ENCODE measurements at places on chromosomes 4 and X.

- DNase-seq = no peak
Observed at GRCh38 chr4:37476256-37476655, 209.9 kb downstream of the RELL1 start.

- peak; percentile 21 for DNase-seq
Observed at GRCh38 chr4:10582059-10582686, 102.4 kb downstream of the CLNK start.

DNA sequence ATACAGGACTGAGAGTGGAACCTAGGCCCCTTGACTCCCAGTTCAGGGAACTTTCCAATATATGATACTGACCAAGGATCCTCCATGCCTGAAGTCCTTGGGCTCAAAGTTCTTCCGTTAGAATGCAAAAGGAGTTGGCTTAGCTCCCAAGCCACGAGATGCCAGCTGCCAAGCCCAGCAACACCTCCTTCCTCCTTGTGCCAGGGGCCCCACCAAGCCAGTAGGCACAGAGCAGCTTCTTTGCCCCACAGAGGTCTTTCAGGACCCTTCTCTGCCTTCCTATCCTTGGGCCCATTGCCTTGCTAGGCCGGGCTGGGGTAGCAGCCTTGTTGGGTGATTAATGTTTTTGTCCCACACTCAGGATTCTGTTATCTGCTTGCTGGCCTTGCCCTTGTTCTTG lies 105.6 kb downstream of the EFNB1 start:
- DNase-seq = no peak

DNA sequence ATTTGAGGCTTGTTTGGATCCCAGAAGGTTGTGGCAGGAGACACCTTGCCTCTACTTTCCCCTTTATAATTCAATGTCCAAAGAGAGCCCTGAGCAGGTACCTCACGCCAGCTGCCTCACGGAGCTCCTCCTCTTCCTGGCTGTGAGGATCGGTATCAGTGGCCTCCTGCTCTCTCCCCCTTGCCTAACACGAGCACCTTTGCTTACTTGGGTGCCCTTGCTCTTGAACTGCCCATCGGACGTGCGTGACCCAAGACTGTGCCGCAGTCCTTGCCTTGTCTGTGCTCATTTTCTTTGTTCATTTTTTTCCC lies 27.8 kb upstream of the MSANTD1 start:
- no peak for DNase-seq

GRCh38 chr4:52660643-52661042 lies 1.5 kb upstream of the USP46 start:
- no peak for DNase-seq

DNA sequence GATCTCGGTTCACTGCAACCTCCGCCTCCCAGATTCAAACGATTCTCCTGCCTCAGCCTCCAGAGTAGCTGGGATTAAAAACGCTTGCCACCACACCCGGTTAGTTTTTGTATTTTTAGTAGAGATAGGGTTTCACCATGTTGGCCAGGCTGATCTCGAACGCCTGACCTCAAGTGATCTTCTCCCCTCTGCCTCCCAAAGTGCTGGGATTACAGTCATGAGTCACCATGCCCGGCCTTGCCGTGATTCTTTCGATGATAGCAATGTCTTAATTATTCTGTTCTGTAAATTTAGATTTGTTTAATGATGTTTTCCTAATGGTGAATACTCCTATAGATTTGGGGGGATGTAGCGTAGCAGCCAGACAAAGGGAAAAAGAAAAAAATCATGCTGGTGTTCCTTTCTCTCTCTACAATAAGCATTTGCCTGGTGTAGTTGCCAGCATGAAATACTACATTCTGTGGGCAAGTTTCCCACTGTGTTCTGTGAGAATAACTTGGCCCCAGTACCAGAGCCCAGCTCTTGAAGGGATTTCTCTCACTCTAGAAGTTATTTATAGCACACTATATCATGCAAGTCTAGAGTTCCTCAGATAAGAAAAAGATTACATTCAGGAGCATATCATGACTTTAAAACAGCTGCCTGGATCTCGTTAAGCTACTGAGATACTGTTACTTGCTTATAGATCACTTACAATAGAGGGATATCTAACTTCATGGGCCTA lies 15.4 kb downstream of the NIPAL1 start:
- DNase-seq = no peak

- DNase-seq = no peak
Observed at GRCh38 chr4:40946652-40947051, 196.9 kb downstream of the NSUN7 start.

DNA sequence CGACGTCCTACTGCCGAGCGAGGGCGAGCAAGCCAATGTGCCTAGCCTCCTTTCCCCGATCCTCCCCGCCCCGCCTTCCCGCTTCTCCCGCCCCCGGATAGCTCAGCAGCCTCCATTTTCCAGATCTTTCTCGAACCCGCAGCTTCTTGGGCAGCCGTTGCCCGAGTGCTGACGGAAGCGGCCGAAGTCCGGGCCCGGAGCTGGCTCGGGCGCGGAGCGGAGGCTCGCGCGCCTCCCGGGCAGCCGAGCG lies 172 bp upstream of the HSPA4L start:
- peak; percentile 86 for DNase-seq

DNA sequence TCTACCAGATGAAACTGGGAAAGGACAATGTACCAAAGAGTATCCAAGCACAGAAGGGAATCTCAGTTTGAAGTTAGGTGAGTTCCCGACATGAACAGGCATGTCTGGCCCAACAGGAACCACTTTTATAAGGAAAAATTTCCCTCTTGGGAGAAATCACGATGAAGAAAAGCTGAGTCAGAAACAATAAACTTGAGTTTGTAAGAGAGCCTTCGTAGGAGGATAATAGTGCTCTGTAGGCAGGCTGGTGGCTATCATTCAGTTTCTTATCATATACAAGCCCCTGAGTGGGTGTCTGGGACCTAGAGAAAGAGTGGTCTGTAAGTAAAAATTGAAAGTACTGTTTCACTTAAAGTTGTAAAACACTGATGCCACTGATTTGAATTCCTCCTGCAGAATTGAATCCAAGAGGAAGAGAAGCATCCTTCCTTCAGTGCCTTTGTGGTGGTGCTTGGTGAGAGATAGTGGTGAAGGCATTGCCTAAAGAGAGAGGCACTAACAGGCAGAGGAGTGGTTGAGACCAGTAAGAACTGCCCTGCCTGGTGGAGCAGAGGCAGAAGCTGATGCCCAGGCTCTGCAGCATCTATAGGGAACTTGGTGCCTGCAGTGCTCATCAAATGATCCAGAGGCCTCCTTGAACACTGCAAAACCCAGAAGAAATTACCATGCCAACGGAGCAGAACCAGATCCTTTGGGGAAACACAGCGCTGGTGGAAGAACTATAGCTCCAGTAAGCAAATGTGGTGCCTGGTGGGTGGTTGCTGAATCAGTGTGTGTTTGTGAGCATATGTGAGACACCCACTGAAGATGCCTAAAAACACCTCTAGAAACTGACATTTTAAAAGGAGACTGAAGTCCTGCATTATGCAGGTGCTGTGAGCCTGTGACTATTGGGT lies 31.7 kb upstream of the METAP1 start:
- no peak for DNase-seq

DNA sequence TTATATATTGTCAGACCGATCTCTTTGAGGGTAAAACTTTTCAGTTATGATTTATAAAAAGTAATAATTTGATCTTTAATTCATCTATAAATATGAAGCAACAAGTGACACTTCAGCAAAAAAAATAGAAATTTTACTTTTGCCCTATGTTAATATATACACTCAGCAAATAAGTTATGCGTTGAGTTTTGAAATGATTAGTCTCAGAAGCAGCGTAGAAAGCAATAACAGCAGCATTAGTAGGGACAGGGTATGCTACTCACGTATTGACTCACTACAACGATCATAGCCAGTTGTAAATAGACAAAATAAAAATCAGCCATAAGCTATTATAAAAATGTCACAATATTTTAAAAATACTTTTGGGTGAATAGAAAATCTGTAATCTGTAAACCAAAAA lies 1229.2 kb downstream of the ADGRL3 start:
- DNase-seq = no peak

DNA sequence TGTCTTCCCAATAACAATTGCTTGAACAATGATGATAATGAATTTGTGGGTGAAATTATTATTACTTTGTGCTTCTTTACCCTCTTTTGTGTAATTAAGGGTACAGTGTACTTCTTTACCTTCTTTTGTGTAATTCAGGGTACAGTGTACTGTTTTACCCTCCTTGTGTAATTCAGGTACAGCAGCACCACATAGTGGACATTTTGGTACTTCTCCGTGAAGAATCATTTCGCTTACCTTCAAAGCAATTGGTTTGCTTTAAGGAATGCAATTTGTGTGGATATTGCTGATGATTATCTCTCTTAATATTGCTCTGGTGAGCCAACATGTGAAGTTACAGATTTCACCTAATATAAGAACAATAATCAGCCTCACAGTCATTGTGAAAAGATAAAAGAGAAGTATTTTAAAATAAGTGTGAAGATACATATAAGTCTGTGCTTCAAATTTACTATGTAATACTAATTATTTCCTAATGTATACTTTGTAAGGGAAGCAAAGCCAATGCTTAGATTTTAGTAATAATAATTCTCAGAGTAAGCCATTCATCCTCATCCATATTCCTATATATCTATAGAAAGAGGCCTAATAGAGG lies 27.2 kb upstream of the SEC24B start:
- DNase-seq = peak; percentile 57

DNA sequence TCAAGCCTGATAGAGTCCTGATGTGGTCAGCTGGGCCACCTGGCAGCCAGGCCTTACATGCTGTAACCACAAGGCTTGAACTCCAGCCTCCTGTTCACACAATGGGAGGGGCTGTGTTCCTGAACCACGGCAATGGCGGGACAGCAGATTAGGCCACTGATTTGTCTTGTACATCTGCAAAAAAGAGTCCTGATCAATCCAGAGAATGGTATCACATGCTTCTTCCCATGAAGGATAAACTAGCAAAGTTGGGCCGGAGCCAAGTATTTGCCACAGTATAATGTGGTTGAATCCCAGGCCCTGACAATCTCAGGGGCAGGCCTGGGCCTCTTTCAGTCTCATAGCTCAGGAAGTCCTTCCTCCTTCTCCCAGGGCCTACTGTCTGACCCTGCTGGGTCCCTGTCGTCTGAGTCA lies 2182.5 kb upstream of the AGA start:
- peak; percentile 49 for DNase-seq

DNA sequence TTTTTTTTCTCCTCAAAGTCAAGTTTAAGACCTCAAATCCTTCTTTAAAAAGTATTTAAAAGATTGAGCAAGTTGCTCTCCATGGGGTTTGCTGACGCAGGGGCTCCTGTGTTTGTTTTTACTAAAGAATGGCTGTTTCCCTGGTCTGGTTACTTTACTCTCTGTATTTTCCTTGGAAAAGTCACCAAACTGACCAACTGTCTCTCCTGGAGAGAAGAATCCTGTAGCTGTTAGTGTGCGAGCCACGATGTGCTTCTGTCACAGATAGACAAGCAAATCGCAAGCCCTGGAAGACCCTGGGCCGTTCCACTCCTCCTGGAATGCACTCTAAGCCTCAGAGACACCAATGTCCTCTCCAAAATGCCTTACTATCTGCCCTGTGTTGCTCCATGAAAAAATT lies 212.1 kb downstream of the CHIC2 start:
- DNase-seq = no peak

DNA sequence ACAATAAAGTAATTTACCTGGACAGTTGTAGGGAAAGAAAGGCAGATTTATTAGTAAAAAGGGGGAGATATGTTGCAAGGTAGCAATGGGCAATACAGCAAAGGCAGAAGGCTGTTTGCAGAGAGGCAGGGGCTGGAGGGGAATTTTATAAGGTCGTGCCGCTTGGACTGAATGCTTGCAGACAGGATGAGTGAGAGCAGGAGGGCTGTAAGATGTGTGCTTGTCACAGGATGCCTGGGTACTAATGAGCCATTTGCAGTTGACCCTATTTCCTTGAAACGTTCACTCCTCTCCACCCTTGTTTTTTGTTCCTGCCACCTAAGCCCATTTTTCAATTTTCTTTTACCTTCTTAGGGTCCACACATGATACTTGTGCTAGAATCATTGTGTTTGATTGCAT lies 214.7 kb downstream of the TRAM1L1 start:
- no peak for DNase-seq

- DNase-seq = no peak
Observed at GRCh38 chrX:155052738-155053498, 18.0 kb downstream of the CMC4 start.

DNA sequence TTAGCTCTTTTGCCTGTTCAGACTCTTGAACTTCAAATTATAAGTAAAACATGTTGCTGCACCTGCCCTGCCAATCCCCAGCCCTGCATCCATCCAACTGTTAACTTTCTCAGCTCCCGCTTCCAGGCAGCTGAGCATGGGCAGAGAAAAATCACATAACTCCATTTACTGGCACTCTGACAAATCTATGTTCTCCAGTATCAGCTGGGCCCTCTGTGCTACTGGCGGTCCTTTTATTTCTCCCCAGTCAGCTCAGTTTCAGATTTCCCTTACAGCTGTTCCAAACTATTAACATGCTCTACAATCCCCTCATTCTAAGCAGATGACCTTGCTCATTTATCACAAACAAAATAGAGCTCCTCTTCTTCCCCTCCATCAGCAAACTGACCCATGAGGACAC lies 240.4 kb upstream of the TET2 start:
- DNase-seq = no peak

DNA sequence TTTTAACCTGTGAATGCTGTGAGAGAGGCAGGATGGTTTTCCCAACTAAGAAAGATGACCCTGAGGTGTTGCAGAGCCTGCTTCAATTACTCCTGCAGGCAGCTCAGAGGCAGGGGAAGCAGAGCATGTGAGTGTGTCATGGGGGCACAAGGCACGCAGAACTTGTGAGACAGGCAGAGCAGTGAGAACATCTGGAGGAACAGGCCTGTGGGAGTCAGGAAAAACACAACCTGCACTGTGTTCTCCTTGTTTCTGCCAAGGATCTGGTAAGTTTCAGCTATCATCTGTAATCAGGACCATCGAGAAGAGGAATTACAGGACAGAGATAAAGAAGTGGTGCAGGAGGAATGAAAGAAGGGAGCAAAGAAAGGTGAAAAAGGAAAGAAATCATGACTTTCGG lies 741.8 kb upstream of the INTU start:
- no peak for DNase-seq

DNA sequence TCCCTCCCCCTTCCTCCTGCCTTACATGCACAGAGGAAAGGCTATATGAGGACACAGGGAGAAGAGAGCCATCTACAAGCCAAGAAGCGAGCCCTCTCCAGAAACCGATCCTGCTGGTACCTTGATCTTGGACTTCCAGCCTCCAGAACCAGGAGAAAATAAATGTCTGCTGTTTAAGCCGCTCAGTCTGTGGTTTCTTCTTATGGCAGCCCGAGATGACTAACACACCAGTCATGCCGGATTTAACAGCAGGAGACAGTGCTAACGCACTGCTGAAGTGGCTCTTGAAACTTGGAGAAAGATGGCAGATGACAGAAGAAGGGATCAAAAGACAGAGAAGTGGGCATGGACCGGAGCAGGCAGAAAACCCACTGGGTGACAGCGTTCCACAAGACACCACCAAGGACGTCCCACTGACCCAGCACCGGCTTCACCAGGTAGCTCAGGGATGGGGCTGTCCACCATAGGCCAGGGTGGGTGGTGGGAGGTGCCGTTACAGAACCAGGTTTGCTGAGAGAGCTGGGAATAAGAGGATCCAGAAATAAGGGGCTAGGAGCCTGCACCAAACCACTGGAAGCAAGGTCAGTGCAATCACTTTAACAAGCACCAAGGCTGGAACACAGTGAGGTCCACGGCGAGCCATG lies 6.2 kb upstream of the MAN2B2 start:
- DNase-seq = peak; percentile 54

Data from HTR-8/SVneo (cell line).